ENCODE measurements at places on chromosomes 6 and 20.

GRCh38 chr6:139820210-139820609 is 445.8 kb upstream of the CITED2 start:
- no peak for DNase-seq

- no peak for DNase-seq
Observed at GRCh38 chr6:52227495-52227894, 16.8 kb downstream of the IL17F start.

GRCh38 chr20:1204576-1204975 is 1.3 kb downstream of the C20orf202 start:
- DNase-seq = no peak

DNA sequence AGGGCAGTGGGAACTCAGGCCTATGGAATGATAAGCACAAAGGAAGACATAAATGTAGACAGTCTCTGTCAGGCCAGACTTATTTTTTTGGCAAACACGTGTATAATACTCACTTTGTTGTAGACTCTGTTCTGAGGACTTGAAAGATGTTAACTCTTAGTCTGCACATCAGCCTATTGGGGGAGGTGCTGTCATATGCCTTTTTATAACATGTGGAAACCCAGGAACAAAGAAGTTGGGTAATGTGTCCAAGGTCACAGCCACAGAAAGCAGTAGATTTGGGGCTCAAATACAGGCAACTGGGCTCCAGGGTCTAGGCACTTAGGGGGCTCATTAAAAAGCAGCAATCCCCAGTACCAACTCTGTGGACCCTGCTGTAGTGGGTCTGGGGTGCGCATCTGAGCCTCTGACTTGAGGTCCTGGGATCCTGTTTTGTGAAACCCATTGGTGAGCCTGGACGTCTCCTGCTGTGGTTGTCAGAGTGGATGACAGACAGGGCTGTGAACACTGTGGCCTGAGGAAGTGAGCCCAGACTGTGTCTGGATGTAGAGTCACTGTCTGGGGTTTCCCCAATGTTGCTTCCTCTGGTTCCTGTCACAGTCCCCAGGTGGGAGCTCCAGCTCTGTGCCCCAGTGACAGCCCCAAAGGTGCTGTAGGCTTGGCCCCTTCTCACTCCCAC is 50.0 kb downstream of the CDH26 start:
- no peak for DNase-seq

DNA sequence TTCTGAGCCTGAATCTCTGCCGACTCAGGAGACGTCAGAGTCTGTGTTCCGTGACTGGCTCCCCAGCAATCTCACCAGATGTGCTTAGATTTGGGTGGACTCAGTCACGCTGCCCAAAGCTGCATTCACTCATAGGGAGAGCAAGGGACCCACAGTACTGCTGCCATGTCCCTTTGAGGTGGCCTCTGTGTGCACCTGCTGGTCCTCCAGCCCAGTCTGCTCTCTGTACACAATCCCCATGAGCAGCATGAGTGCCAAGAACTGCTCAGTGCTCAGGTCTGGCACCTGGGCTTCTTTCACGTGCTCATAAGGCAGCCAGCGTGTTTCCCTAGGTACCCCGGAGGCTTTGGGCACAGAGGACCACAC is 44.2 kb upstream of the TIAM2 start:
- DNase-seq = no peak

DNA sequence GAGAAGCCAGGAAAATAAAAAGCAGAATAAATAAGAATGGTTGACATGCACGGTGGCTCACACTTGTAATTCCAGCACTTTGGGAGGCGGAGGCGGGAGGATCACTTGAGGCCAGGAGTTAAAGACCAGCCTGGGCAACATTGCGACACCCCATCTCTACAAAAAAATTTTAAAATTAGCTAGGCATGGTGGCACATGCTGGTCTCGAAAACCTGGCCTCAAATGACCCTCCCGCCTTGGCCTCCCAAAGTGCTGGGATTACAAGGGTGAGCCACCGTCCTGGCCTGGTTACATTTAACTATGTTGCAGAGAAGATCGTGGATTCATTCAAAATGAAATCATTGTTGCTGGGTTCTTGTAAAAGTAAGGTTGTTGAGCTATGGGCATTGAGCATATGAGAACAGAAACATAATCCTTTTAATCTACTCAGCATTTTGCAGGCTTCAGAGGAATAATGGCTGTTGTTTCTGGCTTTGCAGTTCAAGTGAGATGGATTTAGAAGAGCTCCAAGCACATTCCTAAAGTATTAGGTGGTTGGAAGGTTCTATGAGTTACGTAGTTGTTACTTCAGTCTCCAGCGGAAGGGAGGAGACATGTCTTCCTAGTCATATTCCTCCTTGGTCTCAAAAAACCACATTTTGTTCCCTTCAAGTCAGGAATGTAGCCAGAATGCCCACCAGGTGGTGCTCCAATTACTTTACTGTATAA is 45.6 kb upstream of the RAB23 start:
- peak; percentile 60 for DNase-seq

- no peak for DNase-seq
Observed at GRCh38 chr6:3136292-3137011, 17.9 kb downstream of the BPHL start.

DNA sequence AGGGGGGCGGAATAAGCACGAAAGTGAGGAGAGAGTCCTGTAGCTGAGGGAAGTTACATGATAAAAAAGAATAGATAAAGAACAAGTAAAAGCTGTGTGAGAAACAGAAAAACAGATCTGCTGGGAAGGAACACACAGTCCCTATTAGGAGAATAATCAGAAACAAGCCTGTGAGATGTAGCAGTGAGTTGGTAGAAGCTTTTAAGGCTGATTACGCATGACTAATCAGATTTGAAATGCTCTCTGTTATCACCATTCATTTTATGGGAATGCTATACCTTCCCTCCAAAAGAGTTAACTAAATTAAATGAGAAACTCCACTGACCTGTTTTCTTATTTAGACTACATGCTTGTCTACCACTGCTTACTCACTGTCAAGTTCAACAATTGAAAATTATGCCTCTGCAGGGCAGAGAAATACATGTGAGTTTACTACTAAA is 15.8 kb downstream of the REPS1 start:
- DNase-seq = no peak

- DNase-seq = no peak
Observed at GRCh38 chr6:125693480-125693879, 56.0 kb upstream of the HEY2 start.

- no peak for DNase-seq
Observed at GRCh38 chr6:10146715-10147451, 268.0 kb downstream of the TFAP2A start.

GRCh38 chr6:19525673-19526072 is 311.5 kb upstream of the ID4 start:
- DNase-seq = no peak

DNA sequence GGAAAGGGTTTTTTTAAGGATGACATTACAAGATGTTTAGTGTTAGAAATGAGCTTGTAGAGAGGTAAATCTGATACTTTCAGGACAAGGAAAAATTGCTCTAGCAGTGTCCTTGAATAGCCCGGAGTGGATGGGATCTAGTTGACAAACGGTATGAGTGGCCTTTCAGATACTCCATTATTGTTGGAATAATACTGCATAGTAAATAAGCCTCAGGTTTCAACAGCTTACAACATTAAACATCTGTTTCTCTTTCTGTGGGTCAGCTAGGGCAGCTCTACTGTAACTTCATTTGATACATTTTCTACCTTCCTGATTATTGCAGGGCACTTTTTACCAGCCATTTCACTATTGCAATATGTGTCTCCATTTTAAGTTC is 118.0 kb downstream of the B3GAT2 start:
- no peak for DNase-seq

DNA sequence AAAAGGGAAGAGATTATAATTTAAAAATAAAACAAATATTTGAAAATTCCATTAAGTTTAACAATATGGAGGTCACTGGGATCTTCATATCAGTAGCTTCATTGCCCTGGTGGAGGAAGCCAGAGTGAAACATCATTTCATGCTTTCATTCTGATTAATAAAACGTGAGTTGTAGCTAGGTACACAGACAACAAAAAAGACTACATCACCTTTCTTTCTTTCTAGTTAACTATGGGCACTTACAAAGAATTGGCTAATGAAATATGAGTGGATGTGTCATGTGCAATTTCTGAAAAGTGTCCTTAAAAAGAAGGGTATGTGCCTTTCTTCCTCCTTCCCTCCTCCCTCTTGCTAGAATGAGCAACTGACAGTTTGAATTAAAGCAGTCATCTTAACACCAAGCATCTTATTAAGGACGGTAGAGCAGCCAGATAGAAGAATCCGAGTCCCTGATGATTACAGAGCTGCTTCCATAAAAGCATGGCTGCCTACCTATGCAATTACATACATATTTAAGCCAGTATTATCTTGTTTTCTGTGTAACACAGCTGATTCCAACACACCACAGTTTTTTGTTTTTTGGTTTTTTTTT is 3.4 kb downstream of the SERAC1 start:
- no peak for DNase-seq

- DNase-seq = no peak
Observed at GRCh38 chr6:124676033-124676432, 286.2 kb upstream of the RNF217 start.

DNA sequence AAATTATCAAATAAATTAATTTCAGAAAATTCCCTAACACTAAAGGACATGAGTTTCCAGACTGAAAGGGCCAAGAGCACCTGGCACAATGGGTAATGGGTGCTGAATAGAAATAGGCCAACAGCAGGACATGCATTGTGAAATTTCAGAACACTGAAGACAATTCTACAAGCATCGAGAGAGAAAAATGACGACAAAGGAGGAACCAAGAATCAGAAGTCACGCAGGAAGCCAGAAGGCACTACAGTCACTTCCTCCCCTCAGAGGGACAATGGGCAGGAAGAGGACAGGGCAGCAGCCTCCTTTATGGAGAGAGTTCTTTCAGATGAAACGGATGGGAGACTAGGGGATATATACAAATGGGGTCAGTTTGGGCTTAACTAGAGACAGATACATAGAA is 29.6 kb downstream of the PCNA start:
- DNase-seq = no peak

- DNase-seq = no peak
Observed at GRCh38 chr6:8218861-8219260, 116.5 kb upstream of the EEF1E1 start.

- DNase-seq = no peak
Observed at GRCh38 chr6:163485388-163485851, 70.9 kb downstream of the QKI start.

DNA sequence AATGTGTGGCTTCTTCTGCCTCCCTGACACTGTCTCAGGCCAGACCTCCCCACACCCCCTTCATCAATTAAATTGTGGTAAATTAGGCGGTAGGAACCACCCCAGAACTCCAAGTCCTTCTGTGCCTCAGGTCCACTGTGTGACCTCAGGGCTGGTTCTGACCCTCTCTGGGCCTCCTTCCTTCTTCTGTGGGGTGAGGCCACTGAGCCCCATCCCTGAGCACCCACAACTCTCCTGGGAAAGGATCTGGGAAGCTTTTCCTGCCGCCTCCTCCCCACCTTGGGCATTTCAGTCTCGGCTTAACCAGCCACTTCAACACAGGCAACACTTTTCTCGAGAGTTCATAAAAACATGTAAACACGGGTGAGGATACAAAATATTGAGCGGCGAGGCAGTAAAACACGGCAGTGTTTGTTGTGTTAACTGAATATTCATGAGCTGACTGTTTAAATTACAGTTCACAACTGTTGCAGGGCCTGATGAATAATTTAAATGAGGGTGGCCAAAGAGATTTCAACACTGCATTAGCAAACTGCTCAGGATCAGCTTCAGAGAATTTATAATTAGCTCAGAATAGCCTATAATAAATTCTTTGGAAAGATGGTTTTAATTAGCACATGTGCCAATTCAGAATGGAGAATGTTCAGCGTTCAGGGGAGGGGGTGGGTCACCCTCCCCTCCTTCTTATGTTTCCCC is 112.1 kb downstream of the TOX2 start:
- no peak for DNase-seq

- no peak for DNase-seq
Observed at GRCh38 chr6:37032239-37032638, 26.8 kb downstream of the FGD2 start.

DNA sequence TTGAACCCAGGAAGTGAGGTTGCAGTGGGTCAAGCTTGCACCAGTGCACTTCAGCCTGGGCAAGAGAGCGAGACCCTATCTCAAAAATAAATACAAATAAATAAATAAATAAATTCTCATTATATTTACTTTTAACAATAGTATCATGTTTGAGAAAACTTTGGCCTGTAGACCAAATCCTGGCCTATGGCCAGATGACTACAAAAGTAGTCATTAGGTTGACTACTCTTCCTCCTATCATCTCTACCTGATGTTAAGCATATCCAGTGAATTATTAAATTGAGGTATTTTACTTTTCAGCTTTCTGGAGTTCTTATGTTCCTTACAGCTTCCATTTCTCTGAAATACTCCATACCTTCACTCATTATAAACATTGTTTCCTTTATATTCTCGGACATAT is 280.6 kb downstream of the LAMA2 start:
- no peak for DNase-seq

DNA sequence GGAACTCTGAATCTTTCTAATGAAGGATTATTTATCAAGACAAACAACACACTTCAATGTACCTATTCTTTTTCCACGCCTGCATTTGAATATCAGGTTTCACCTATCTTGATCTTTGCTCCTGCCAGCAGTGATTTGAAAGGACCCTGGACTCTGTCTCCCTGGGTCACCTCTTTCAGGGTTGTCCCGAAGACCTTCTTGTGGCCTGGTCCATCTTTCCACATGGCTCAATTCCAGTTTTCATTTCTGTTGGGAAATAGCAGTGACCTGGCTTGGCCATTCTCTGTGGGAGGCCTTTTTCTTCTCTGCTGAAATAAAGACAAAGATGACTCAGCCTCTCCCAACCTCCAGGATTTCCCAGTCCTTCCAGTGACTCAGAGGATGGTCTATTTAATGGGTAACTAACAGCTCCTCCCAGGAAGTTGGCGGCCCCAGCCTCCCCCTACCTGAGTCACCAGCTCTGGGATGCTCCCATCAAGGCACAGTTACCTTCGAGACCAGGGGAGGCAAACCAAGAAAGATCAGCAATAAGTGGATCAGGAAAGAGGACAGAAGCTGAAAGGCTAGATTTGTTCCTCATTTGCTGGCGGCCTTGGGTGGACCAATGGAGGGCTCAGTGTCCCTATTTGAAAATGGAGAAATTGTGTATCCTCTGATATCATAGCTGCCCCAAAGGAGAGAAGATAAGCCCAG is 120.2 kb upstream of the RNF24 start:
- DNase-seq = no peak
